Forelimb muscle (tissue), 1 donor: ENCODE measurements at places on chromosomes 12 and 14. TPM values are rescaled to one million over a fixed set of nuclear protein-coding genes. Genes with fewer than 3 reads are reported as not detected.

The TAS2R9 gene
- polyA plus RNA-seq, result not detected

The C12orf50 gene
- polyA plus RNA-seq, result 0.34 TPM

The NYNRIN gene
- 23.1 TPM for polyA plus RNA-seq

The CMTM5 gene
- polyA plus RNA-seq, result 1.4 TPM

The LRRC10 gene
- polyA plus RNA-seq, result 0.05 TPM

The GPR84 gene
- polyA plus RNA-seq, result 0.15 TPM

The ARHGDIB gene
- polyA plus RNA-seq, result 32.3 TPM

The CCDC175 gene
- polyA plus RNA-seq, result not detected

The ATN1 gene
- polyA plus RNA-seq, result 70.4 TPM

The RNASE7 gene
- polyA plus RNA-seq, result 0.09 TPM

- no peak for DNase-seq
Measured at GRCh38 chr12:92122941-92123779, 22.5 kb downstream of the BTG1 start.

DNA sequence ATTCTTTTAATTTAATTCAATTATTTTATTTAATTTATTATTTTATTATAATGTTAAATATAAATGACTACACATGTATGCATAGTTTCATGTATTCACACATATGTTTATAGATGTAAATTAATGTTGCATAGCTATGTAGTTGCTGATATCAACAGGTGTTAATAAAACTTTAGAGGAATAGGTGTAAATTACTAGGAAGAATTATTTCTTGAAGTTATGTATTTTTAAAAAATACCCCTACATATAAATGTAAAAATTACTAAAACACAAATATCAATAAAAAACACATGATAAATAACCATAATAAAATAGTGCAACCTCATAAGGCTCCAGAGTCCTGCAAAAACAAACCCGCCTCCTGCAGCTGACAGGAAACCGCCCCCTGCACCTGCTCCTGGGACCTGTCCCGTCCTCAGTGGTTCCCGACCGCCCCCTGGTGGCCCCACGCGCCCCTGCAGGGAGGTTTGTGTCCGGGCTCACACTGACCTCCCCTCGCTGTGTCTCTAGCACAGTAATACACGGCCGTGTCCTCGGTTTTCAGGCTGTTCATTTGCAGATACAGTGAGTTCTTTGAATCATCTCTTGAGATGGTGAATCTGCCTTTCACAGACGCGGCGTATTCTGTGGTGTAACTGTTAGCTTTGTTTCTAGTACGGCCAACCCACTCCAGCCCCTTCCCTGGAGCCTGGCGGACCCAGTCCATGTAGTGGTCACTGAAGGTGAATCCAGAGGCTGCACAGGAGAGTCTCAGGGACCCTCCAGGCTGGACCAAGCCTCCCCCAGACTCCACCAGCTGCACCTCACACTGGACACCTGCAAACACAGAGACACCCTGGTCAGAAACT is 1264.0 kb downstream of the TMEM121 start:
- DNase-seq, result no peak

DNA sequence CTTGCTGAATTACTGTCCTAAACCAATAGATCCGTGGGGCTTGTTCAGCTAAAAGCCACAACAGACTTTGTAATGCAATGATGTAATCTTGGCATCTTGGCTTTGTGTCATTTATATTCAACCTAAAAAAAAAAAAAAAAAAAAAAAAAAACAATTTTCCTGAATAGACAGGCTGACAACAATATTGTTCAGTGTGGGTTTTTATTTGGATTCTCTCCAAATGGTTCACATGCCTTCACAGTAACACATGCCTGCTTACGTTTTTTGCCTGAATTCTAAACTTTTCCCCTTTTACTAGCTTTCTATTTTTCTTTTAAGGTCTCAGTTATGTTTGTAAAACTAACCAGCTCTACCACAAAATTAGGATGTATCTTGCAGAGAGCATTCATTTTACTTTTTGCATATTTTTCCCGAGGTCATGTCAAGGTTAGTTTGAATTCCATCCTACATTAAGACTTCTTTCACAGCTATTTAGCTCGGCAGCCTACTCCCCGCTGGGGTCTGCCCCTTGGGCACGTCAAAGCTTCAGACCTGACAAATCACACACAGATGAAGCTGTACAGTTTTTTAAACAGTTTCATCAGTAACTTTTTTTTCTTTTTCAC is 213.7 kb upstream of the NPAS3 start:
- DNase-seq, result no peak

- DNase-seq, result no peak
Measured at GRCh38 chr12:2335109-2335508, 282.3 kb downstream of the CACNA1C start.

DNA sequence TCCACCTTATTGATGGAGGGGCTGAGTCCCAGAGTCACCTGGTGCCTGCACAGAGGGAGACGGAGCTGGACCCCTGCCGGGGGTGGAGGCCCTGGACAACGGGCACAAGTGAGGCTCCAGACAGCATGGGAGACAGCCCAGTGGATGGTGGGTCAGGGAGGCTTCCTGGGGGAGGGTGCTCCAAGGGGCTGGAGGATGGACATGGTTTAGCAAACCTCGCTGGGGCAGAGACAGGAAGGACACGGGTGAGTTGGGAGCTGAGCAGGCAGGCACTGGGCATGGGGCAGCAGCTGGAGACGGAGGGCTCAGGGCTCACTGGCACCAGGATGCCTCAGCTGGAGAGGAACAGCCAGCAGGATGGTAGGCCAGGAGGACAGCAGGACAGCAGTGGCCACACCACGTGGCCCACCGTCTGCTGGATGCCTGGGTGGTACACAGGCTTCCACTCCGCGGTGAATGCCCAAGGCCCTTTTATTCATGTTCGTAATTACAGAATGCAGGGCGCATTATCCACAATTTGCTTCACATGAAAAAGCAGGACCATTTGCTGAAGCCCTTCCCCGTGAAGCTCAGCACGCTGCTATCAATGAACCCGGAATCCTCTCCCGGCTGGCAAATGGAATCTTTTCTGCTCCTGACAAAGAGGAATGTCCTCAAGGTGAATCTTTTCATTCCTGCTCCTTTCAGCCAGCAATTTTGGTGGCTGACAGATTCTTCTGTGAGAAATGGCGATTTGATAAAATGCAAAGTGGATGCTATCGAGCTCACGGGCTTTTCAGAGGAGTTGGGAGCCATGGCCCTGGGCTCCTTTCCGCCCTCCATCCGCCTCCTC is 138.1 kb upstream of the C14orf180 start:
- no peak for DNase-seq

DNA sequence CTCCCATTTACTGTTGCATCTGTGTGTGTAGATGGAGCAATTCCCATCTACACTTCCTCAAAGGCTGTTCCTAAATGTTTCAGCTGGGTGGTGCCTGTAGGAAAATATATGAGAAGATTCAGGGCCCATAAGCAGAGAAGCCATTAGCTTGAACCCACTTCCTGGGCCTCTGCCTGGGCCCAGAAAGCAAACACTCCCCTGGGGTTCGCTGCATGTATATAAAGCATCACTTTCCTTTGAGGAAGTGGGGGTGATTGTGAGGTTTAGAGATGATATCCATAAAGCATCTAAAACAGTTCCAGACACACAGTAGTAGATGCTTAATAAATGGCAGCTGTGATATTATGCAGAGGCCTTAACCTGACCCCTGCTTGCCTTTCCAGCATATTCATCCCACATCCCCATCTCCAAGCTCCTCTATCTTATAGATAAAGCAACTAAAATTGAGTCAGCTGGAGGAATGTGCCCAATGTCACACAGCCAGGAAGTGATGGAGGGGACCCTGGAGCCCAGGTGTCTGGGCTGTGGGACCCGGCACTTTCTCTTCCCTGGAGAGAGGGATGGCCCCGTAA is 280.0 kb upstream of the CRY1 start:
- no peak for DNase-seq

GRCh38 chr12:101671157-101671791 is 26.2 kb upstream of the CHPT1 start:
- no peak for DNase-seq

- DNase-seq, result no peak
Measured at GRCh38 chr12:130186651-130187268, 24.5 kb downstream of the FZD10 start.

- peak; percentile 53 for DNase-seq
Measured at GRCh38 chr14:96100161-96101064, 61.3 kb downstream of the C14orf132 start.

DNA sequence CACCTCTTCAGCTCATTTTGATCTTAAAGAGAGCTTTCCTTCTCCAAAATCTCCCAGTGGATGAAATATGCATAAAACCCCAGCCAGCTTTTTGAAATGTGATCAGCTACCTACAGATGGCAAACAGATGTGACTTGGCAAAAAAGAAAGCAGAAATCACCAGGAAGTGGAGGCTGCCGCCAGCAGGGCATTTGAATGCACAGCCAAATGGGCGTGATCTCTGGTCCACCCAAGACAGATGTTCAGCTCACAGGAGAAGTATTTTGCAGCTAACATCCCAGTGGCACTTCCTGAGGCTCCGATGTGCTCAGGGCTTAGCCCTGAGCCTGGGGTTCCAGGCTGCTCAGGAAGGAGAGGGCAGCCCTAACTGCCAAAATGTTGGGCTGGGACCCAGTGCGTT is 78.3 kb downstream of the LGMN start:
- DNase-seq, result no peak

GRCh38 chr14:69321601-69322330 is 61.8 kb downstream of the GALNT16 start:
- DNase-seq, result no peak

GRCh38 chr14:106436310-106436905 is 910.0 kb downstream of the TMEM121 start:
- DNase-seq, result no peak

- DNase-seq, result no peak
Measured at GRCh38 chr14:101715210-101716076, 46.1 kb upstream of the PPP2R5C start.

DNA sequence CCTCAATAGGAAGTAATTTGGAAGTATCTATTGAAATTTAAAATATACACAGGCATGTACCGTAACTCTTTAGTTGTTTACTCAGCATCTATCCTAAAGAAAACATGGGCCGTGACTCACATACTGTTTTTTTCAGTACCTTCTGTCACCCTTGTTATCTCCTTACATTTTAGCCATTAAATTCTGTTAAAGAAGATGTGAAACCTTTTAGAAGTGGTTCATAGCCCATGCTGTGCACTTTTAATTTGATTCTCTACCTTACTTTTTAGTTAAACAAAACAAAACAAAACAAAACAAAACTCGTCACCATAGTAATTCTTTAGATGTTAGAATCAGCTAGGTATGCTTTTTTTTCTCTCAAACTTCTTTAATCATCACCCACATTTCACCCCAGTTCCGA is 494.4 kb upstream of the RGS6 start:
- DNase-seq, result no peak

DNA sequence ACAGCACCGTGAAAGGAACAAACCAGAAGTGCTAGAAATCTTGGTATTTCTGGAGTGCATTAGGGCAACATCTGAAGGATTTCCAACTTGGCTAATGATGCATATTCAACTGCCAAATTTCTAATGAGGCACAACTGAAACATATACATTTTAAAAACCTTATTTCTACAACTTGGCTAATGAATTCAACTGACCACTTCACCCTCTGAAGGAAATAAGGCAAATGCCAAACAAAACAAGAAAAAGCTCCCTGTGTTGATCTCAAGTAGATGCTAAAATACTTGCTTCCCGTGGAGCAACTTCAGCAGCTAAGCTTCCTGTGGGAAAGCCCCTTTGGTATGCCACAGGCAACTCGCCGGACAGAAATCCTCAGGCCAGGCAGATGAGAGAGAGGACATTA is 167.1 kb downstream of the TTC7B start:
- DNase-seq, result no peak

- no peak for DNase-seq
Measured at GRCh38 chr12:120007272-120007671, 18.2 kb downstream of the BICDL1 start.

DNA sequence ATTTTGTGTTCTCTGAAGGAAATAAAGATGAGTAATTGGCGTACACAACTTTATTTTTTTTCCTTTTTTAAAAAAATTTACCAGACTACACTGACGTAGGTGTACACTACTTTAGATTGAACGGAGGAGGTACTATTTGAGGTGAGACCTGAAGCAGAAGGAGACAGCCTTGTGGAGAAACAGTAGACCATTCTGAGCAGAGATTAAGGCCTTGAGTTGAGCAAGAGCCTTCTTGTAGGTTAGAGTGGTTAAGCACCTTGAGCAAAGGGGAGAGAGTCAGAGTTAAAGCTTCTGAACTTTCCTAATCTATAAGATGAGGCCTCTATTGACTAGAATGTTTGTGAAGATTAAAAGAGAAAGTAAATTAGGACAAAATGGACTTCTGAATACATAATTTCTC is 2.5 kb downstream of the LEMD3 start:
- no peak for DNase-seq

DNA sequence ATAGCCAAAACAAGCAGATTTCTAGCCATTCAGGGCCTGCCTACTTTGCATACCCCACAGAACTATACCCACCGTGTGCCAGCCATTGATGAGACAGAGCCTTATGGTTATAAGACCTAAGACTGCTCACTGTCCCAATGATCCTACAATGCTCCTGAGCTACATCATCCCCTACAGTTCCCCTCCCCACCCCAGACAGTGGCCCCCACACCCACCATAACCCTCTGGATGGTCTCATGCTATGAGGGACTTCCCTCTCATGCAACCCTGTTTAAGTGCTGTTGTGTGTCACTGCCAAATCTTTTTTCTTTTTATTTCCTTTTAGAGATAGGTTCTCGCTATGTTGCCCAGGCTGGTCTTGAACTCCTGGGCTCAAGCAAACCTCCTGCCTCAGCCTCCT is 75.9 kb downstream of the CHST11 start:
- no peak for DNase-seq

GRCh38 chr12:80763874-80764273 is 47.2 kb downstream of the MYF5 start:
- DNase-seq, result no peak

DNA sequence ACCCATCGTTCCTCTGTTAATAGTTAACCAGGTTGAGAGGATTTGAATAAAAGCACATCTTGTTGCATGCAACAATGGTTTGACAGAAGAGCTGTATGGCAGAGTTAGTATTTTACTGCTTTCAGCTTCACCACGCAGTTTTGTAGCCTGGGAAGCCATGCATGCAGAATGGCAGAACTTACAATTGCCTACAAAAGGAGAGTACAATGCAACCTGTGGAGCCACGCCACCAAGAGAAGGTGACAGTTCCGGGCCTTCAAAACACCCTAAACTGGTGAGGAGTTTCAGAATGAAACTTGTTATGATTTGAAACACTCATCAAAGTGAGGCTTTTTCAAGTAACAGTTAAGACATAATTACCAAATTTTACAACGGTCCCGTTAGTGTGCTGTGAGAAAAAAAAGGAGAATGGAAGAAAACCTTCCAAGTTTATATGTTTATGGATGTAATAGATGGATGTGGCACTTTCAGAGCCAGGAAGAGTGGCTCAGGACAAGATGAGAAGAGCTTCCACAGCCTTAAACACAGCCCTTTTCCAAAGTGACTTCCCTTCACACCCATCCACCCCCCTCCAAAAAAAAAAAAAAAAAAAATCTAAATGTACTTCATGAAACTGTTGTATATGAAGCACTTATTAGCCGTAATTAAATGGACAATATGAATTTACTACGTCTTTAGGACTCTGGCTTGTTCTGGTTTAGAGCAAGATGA is 158.7 kb downstream of the EGLN3 start:
- DNase-seq, result no peak
